Stimulated activated CD8-positive, alpha-beta memory T cell treated with anti-CD3 and anti-CD28 coated beads, Interleukin-4, amount 100 ng/mL, for 1 hour (primary cell): ENCODE measurements at places on chromosomes 6 and 20.

DNA sequence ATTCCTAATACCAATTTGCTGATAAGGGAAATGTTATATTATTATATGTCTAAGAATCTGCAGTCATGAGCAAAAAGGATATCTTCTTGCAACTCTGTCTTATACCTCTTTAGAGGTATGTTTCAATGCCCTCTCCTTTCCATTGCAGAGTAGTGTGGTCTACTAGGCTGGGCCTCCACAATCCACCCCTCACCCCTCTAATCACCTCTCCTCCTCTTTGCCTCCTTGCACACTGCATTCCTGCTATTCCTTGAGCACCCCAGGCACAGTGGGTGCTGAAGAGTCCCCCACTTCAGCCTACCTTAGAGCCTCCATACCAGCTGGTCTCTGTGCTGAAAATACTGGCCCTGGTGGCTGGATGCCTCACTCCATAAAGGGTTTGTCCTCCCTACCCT is 26.9 kb downstream of the ARMC2 start:
- no peak for DNase-seq

DNA sequence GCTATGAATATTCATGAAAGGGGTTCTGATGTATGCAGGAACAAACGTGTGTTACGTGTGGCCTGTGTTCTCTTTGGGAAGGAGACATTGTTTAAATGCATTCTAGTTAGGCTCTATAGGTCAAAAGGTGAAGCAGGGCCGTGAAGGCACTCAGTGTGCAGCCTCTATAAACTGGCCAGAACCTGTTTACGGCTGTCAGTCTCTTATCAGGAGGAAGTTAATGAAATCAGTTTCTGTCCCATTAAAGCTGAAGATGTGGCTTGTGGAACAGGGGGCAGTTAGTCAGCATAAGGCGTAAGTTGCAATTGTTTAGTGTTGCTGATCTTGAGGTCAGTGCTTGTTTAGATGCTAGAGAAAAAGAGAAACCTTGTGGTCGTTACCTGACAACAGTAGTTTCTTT is 111.5 kb upstream of the KCNG1 start:
- DNase-seq, result no peak

- DNase-seq, result no peak
Measured at GRCh38 chr6:131931063-131931750, 20.0 kb downstream of the CCN2 start.

GRCh38 chr6:123640567-123641187 is 3.9 kb upstream of the TRDN start:
- no peak for DNase-seq

DNA sequence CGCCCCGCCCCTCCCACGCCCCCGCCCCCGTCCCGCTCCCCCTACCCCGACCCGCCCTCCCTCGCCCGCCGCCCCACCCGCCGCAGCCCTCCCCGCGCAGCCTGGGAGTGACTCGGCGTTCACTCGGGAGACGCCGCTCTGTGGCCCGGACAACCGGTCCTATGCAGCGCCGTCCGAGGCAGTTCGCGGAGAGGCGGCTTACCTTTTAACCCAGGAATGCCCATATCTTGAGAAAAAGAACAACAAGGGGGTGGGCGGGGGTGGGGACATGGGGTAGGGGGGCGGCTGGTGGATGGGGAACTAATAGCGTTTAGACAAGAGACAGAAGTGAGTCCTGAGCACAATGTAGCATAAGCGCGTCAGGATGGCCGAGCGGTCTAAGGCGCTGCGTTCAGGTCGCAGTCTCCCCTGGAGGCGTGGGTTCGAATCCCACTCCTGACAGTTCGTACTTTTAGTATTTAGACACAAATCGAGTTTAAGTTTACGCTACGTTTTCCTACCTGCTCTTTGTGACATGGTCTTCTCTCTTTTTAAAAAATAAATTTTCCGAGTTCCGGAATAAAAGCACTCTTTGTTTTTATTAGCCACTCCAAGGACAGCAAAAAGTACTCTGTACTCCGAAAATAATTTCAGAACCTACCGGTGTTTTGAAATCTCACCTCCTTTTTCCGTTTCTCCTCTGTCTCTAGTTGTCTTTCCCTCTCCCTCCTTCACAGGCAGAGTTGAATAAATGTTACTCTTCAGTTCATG is 17.1 kb upstream of the HMGN4 start:
- DNase-seq, result peak; percentile 76

- DNase-seq, result no peak
Measured at GRCh38 chr6:10303608-10304506, 111.0 kb downstream of the TFAP2A start.

DNA sequence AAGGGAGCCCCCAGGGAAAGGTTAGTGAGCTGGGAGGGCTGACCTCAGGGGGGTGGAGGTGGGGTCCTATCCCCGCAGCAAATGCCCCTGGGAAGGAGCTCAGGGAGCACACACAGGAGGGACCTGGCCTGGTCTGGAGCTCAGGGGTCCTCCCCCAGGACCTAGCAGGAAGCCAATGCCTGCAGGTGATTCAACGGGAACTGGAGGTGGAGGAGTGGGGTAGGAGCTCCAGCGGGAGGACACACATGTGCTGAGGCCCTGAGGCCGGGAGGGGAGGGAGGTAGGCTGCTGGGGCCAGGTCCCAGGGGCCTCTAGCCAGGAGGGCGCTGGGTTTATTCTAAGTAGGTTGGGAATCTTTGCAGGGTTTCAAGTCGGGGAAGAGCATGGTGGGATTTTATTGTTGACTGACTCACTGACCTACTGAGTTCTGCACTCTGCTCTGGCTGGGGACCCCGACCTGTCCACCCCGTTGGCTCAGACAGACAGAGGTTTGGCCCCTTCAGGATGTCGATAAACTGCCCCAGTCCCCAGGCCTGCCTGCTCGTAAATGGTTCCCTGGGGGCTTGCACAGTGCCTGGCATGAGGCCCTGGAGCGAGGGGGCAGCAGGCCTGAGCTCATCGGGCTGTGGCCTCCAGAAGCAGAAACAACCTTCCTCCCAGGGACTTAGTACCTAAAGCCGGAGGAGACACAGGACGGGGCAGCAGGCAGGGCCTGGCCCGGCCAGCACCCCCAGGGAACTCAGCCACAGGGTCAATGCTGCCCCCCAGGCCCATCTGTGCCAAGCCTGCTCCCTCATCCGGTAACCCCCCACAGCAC is 62.3 kb downstream of the RIPOR3 start:
- DNase-seq, result no peak

DNA sequence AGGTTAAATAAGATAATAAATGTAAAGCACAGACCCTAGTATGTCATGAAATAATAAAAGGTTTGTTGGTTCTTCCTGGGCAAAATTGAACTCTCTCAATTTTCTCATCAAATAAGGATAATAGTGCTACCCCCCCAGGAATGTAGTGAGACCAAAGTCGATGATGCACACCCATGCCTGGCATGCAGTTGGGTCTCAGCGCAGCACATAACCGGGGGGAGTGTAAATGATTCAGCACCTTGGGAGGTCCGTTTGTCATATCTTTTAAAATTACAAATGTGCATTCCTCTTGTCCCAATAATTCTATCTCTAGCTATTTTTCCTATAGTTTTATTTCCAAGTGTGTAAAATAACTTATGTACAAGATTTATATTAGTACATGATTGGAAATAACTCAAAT is 31.3 kb upstream of the CCDC167 start:
- DNase-seq, result no peak

- DNase-seq, result peak; percentile 52
Measured at GRCh38 chr6:33620856-33621710, at the start of gene ITPR3. TSS of gene ITPR3 (plus strand) at chr6:33621322. CDS start at chr6:33621603, 281 bp downstream.

DNA sequence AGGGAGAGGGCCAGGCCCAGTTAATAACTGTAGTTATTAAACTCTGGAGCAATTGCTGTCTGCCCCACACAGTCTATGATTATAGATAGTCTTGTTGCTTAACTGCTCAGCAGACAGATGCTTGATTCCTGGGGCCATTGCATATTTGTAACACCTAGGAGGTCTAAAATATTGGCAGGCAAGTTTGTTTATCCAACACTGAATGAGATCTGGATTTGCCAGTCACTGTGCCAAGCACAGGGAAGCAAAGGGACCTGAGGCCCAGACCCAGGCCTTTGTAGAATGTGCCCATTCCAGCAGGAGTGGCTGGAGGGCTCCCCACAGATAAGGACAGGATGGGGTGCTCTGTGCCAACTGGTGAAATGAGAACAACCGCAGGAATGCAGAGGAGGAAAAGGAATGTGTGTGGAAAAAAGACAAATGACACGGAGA is 17.6 kb upstream of the ENTPD6 start:
- no peak for DNase-seq

GRCh38 chr20:7883741-7884140 is 56.5 kb downstream of the HAO1 start:
- DNase-seq, result no peak

DNA sequence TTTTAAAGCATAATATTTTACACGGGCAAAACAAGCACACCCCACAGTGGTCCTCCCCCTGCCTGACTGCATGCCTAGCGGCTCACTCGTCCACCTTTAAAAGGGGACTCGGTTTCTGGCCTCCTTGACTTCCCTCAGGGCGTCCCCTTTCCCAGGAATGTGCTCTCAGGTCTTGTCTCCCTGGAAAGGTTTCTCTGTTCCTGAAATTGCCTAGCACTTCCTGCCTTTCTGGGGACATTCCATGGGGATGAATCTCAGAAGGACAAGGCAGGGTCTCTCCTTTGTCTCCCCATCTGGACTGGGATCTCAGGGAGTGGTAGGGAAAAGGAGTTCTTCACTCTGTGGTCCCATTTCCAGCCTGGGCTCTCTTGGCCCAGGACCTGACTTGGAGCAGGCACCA is 4.9 kb downstream of the TCF15 start:
- no peak for DNase-seq

GRCh38 chr6:106511288-106512047 is 117.8 kb downstream of the RTN4IP1 start:
- peak; percentile 23 for DNase-seq

DNA sequence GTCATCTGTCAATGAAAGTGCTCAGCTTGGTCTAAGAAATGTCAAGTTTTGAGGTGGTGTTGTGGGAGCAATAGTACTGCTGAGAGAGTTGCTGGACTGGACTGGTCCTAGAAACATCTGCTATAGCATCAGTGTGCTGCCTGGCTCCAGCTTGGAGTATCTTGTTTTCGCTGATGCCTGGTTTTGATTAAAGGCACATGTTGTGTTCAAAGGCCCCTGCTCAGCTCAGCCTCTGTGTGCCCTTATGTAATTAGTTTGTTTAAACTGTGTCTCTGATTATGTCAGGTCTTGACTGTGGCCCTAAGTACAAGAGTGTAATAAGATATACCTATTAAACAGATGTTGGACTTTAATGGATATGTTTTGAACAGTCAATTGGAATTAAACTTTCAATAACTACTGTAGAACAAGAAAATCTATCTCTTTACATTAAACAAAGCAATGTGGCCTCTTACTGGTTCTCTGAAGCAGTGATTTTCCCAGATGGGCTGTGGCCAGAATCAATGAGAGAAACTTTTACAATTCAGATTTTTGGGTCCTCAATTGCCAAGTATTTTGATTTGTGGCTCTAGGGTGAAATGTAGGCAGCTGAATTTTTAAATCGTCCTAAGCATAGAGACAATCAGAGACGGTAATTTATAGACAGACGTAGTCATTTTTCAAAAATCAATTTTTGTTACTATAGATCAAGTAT is 668.2 kb downstream of the DHX35 start:
- no peak for DNase-seq

DNA sequence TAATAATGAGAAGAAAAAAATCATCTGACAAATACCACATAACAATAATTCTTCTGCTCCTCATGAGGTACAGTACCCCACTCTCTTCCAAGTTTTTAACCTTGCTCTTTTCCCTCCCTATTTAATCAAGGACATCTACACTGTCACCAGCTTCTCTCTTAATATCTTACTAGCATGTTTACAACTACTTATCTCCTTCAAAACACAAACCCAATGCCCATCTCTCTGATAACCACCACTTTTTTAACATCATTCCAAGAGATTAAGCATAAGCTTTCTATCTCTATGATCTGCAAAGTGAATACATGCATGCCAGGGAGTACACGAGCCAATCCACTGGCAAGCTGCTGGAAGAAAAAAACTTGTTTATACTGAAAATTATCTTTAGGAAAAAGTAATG is 10.3 kb downstream of the CEP85L start:
- DNase-seq, result no peak

GRCh38 chr6:11702500-11703130 is 76.0 kb downstream of the ADTRP start:
- no peak for DNase-seq

GRCh38 chr6:132192631-132193030 is 208.6 kb downstream of the MOXD1 start:
- DNase-seq, result no peak

DNA sequence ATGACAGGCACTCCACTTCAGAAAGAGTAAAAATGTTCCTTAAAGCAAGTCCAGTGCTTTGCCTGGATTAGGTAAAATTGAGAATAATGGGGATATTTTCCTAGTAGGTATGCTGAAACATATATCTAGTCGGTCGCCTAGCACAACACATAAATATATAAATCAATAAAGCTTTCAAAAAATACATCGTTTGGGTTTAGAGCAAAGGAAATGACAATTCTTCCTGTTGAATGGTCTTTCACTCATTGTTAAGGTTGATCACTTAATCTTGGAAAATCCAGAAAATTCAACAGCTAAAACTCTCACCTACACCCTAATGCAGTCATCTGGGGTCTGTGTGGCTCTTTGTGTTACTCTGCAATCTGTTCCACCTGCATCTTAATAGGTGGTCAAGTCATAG is 13.9 kb downstream of the HAO1 start:
- no peak for DNase-seq

- no peak for DNase-seq
Measured at GRCh38 chr6:167268683-167269280, 22.3 kb upstream of the UNC93A start.

DNA sequence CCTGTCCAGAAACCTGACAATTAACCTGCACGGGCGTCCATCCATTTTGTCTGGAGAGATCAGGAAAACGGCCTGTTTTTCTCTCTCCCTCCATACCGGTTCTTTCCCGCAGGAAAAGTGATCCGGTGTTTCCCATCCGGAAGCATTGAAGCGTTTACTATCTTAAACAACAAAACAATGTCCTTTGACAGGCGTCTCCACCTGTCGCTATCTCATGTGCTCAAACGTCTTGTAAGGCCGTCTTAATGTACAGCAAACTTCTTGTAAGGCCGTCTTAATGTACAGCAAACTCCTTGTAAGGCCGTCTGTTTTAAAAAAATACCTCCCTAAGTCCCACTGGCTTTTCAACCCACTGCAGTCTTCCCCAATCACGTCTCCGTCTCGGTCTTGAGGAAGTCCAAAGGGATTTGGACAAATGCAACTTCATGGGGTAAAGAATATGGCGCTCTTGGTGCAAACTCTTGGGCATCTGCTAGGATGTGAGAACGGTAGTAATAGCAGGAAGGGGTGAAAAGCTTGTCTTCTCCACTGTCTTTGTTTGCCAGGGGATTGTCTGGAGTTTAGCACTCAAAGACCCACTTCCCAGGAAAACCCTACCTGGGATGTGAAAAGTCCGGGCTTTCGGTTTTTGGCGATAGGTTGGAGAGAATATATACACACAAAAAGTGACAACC is 29.9 kb upstream of the TRIM27 start:
- no peak for DNase-seq

GRCh38 chr6:100920028-100920605 is 39.0 kb upstream of the ASCC3 start:
- no peak for DNase-seq

DNA sequence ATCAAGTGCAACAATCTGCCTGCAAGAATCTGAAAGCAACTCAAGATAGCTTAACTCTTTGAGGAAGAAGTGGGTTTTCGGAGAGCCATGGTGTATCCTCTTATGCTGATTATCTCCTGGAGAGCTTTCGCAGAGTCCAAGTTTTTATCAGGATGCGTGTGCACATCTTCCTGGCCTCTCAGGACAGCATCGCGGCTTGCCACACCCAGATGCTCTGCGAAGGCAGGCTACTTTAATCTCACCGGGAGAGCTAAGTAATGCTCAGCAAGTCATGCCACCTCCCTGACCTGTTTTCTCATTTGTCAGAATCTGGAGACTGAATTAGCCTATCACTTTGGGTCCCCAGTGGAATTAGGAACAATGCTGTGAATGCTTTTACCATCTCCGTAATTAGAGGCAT is 52.9 kb downstream of the TTI1 start:
- DNase-seq, result no peak
